Tibial artery (tissue), 4 donors: ENCODE measurements at places on chromosomes 16 and 17.

- no peak for DNase-seq
These were observed 40.3 kb downstream of the CYB561 start for GRCh38 chr17:63405741-63406261.

DNA sequence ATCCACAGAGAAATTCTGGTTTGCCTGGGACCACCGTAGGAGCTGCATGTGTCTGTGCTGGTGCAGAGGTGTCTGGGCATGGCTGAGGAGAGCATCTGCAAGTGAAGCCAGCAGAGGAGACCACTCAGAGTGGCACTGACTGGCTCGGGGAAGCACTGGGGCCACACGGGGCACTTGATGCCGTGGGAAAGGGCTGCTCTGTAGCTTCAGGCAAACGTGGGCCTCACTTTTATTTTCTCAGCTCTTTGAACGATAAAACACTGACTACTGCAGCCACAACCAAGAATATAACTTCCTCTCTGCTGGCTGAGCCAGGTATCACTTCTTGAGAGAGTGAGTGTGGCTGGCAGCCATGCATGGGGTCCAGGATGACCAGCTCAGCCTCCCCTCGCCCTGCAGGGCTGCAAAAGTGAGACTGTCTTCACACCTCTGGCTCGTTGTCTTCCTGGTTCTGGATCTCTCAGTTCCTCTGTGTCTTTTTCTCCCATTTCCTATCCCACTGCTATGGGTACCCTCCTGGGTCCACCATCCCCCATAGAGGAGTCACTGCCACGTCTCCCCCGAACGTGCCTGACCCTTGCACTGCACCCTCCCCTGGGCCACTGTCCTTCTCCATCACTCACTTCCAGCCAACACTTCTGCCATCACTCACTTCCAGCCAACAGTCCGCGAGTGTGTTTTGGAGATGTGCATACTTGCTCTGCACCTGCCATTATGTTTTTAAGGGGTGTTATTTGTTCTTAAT lies 201.4 kb upstream of the CHMP6 start:
- DNase-seq, result no peak

DNA sequence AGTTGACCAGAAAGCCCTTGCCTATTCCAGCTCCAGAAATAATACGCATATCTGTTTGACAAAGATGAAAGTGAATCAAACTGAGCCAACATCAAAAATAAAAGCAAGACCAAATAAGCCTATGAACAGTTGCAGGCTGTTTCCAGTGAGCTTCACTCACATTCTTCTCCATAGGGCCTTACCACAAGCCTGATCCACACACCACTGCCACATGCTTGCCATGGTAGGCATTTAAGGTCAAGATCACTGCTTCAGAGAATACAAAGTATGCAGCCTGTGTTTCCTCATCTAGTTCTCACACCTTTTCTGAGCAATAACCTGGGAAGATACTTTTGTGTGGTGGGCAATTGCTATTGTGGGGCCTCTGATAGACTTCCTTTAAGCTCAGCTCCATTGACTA lies 1060.2 kb downstream of the CDH11 start:
- DNase-seq, result no peak

DNA sequence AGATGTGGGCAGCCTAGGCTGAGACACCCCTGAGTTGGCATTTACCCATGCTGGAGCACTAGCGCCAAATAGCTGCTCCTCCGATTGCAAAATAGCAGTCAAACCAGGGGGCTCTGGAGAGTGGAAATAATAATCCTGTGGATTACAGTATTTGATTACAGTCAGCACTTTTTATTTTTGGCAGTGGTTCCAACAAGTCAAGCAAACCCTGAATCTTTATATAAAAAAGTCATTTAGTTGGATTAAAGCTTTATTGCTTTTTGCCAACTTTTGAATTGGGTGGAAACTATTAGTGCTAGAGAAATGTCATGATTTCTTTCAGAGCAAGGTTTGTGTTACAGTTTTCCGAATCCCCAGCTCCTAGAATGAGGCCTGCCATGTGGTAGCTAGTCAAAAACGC lies 99.3 kb upstream of the FAM20A start:
- no peak for DNase-seq

DNA sequence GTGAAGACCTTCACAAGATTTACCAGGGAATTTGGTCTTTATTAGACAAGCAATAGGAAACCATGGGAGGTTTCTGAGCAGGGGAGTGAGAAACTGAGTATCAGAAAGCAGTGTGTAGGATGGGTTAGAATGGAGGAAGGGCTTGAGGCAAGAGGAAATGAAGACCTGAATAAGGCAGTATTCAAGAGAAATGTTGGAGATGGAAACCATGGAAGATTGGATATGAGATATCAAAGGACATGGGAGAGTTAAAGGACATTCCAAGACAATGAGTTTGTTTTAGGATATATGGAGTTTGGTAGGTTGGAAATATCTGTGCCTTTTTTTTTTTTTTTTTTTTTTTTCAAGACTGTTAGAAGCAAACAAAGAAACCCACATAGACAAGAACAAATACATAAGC lies 21.3 kb upstream of the FAM20A start:
- no peak for DNase-seq

- DNase-seq, result no peak
These were observed 182.0 kb upstream of the IRX5 start for GRCh38 chr16:54748611-54749190.

DNA sequence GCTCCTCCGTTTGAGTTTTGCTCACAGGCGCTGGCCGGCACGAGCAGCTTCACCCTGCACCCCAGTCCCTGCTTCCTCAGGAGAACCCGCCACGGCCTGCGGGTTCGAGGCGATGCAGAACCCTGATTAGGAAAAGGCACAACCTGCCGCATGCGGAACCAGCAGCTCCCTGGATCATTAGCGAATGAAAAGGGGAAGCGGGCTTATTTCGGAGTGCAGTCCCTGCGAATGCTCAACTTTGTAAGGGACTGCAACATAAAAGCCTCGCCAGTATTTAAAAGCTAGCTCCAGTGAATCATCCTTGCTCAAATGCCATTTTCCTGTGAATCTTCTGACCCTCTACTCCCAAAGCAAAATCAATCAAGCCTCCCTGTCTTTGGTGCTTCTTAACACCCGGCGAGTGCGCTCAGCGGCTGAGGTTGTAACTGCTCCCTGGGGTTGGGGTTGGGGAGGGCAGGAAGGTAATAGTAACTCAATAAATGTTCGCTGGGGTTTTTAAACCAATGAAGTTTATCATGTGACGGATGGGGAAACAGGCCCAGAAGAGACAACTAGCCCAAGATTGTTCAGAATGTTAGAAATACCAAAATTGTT lies 678 bp upstream of the AKAP10 start:
- DNase-seq, result peak; percentile 28

- no peak for DNase-seq
These were observed 123.0 kb upstream of the RBFOX1 start for GRCh38 chr16:7209598-7209997.

DNA sequence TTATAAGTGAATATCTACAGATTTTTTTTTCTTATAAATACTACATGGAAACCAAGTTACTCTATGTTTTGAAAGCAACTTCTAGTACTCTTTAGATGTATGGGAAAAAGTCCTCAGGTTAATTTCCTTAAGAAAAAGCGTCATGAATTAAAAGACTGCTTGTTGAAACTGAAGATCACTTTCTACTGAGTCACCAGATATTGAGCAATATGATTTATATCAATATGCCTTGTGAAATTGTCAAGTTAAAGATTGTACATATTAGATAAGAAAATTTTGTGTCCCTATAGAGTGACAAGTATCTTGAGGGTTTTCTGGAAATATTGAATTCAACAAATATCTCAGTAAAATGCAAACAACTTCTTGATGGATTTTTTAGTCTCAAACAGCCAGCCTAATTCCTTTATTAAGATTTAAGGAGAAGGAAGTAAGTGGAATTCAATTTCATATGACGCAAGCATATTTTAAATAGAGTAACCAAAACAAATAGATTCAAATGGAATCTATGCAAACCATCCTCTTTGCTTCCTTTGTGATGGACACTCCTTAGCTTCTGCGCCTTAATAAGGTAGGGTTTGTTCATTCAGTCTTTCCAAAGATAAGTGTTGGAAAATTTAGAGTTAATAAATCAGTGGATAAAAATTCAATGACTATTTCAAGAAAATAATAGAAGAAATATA lies 16.6 kb downstream of the KRT12 start:
- DNase-seq, result no peak

GRCh38 chr16:1772908-1773702 lies at the start of gene MRPS34:
Gene MRPS34 (minus strand): TSS chr16:1773134. CDS start chr16:1773119, 15 bp downstream.
- DNase-seq, result peak; percentile 77

DNA sequence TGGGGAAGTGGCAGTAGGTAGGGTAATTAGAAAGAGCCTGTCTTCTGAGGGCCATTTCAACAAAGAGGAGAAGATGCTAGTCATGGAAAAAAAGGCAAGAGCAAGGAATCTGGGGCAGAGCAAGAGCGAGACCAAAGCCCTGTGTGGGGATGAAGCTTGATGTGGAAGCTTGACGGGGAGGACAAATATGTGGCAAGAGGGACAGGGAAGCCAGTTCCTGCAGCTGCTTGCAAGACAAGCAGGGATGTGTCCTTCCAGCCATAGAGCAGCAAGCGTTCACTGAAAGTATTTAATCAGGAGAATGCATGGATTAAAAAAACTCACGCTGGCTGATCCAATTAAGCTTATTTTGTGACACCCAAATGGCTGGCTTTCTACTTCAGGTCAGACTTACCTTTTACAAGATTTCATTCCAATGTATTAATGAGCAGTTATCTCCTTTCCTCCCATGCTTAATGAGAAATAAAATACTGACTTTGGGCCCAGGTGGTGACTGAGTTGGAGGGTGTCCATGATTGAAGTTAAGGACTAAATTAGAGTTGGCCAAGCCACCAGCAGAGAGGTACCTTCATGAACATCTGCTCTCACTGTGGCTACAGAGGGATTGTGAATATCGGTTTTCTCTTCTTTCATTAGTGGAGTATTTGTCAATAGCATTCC lies 76.8 kb downstream of the ABCA8 start:
- DNase-seq, result no peak

GRCh38 chr17:40110026-40110845 lies 9.8 kb upstream of the NR1D1 start:
- no peak for DNase-seq

DNA sequence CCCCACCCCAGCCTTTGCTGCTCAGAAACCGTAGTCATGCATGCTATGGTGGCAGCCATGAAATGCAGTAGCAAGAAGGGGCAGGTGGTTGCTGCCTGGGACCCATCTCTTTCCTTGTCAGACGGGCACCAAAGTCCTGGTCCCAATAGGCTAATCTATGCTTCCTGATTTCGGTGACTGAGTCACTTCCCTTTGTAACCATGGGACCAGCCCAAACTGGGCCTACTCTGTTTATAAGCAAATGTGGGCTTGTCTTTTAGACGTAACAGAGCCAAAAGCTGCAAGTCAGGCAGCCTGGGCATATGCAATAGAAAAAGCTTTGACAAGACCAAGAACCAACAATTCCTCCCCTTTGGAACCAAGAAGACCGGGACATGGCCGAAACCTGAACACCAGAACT lies 99.1 kb upstream of the RBBP6 start:
- DNase-seq, result no peak

DNA sequence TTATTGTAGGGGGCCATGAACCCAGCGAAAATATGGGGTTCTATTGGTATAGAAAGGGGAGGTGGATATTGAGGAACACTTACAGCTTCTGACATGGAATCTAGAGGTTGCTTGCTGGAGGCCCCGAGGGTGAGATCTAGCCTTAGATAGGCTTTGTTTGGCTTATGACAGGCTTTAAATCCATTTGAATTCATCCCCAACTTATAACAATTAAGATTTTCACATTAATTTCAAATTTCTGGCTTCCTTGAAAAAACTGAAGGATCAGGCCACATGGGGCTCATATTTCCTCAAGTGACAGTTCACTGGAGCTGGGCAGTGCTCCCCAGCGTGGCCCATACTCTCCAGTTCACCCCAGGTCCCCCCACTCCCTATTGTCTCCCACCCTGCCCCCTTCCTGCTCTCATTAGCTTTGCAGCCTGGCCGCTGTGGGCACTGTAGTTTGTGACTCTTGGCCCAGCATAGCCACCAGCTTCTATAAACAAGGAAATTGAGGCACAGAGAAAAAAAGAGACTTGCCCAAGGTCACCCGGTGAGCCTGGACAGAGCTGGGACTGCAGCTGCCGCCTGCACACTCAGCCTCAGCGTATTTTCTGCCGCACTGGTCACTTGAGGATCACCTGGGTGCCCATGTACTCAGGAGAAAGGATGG lies 19.8 kb upstream of the ADGRG1 start:
- DNase-seq, result no peak

DNA sequence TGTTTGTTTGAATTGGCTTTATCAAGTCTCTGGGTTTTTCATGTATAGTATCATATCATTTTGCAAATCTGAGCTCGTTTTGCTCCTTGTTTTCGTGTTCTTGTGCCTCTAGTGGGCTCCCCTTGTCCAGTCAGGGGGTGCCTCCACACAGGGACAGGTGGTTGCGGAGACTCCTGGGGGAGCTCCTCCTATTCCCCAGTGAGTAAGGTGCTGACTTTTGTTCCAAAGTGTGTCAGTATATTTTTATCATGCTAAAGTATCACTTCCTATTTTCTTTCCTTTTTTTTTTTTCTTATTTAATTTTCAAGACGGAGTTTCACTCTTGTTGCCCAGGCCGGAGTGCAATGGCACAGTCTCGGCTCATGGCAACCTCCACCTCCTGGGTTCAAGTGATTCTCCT lies 30.3 kb upstream of the IL17C start:
- DNase-seq, result no peak
